ENCODE measurements at places on chromosomes 11 and 22. TPM values are rescaled to one million over a fixed set of nuclear protein-coding genes. Genes with fewer than 3 reads are reported as not detected.

NXPE1 gene
- total RNA-seq = not detected

MRGPRD gene
- total RNA-seq = not detected

OR8D1 gene
- total RNA-seq = not detected

ISX gene
- total RNA-seq = not detected

RFPL1 gene
- total RNA-seq = not detected

OR5M10 gene
- not detected for total RNA-seq

AP5B1 gene
- 16.7 TPM for total RNA-seq

MMP12 gene
- 0.23 TPM for total RNA-seq

LDHAL6A gene
- total RNA-seq = not detected

LRRC74B gene
- not detected for total RNA-seq

ZNF214 gene
- total RNA-seq = 1.5 TPM

TLCD5 gene
- 10.5 TPM for total RNA-seq

CHADL gene
- 2.7 TPM for total RNA-seq

DNA sequence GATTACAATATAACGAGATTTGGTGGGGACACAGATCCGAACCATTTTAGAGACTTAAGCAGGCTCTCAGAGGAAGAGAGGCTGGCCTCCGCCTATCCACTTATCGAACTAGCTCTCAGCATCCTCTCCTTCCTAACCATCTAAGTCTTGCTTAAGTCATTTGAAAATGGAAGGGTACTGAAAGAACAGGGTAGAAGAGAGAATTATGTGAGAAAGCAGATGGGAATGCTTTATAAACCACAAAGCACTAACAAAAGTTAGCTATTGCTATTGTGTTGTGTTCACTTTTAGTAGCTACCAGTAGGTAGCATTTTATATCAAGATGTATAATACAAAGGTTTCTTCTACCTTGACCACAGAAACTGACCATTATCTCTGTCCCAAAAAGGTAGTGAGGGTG, 153.4 kb upstream of the CADM1 start:
- no peak for DNase-seq
- no peaks in the 10 kb centered on the region for H3K4me1 ChIP-seq
- no peak overlapping the region for H3K4me3 ChIP-seq
- no peak overlapping the region for H3K27ac ChIP-seq
- H3K27me3 ChIP-seq = no peaks in the 10 kb centered on the region
- no peaks in the 10 kb centered on the region for H3K36me3 ChIP-seq

- no peaks in the 10 kb centered on the region for H3K4me1 ChIP-seq
- no peak overlapping the region for H3K4me3 ChIP-seq
- peak; percentile 73 for DNase-seq
- no peak overlapping the region for H3K27ac ChIP-seq
Observed at GRCh38 chr11:118898400-118899295, 15.0 kb downstream of the CXCR5 start.

DNA sequence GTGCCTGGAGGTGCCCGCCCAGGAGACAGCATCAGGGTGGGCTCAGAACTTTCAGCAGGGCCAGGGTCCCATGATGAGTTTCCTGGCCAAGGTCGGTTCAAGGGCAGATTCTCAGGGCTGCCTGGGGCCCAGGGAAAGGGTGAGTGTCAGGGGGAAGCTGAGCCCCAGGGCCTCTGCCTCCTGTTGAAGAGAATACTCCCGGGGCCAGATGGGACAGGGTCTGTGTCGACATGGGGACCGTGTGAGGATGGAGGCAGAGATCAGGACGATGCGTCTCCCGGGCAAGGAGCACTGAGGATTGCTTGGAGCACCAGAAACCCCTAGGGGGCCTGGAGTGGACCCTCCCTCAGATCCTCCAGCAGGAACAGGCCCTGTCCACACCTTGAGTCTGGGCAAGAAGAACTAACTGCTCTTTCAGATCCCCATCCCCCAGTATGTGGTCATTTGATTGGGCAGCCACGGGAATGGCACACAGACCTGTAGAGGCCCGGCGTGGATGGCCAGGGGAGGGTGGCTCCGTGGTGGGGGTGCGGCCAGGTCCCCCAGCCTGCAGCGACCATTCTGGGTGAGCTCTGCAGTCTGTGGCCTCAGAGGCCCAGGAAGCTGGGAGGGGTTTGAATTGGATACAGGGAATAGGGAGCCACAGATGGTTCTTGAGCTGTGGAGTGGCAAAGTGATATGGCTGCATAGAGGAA, 1078.7 kb downstream of the BRD1 start:
- H3K27ac ChIP-seq = no peak overlapping the region
- no peak for DNase-seq
- H3K36me3 ChIP-seq = no peaks in the 10 kb centered on the region
- H3K4me1 ChIP-seq = no peaks in the 10 kb centered on the region
- H3K4me3 ChIP-seq = no peak overlapping the region
- H3K27me3 ChIP-seq = no peaks in the 10 kb centered on the region

- H3K27me3 ChIP-seq = no peaks in the 10 kb centered on the region
- no peak overlapping the region for H3K27ac ChIP-seq
- no peaks in the 10 kb centered on the region for H3K4me1 ChIP-seq
- H3K36me3 ChIP-seq = no peaks in the 10 kb centered on the region
Observed at GRCh38 chr22:20297414-20298109, 22.3 kb downstream of the DGCR6L start.

- peaks cover 3% of the 10 kb centered on the region for H3K27me3 ChIP-seq
- no peaks in the 10 kb centered on the region for H3K36me3 ChIP-seq
- H3K27ac ChIP-seq = no peak overlapping the region
- H3K4me1 ChIP-seq = no peaks in the 10 kb centered on the region
Observed at GRCh38 chr11:132770829-132771530, 761.3 kb downstream of the OPCML start.

DNA sequence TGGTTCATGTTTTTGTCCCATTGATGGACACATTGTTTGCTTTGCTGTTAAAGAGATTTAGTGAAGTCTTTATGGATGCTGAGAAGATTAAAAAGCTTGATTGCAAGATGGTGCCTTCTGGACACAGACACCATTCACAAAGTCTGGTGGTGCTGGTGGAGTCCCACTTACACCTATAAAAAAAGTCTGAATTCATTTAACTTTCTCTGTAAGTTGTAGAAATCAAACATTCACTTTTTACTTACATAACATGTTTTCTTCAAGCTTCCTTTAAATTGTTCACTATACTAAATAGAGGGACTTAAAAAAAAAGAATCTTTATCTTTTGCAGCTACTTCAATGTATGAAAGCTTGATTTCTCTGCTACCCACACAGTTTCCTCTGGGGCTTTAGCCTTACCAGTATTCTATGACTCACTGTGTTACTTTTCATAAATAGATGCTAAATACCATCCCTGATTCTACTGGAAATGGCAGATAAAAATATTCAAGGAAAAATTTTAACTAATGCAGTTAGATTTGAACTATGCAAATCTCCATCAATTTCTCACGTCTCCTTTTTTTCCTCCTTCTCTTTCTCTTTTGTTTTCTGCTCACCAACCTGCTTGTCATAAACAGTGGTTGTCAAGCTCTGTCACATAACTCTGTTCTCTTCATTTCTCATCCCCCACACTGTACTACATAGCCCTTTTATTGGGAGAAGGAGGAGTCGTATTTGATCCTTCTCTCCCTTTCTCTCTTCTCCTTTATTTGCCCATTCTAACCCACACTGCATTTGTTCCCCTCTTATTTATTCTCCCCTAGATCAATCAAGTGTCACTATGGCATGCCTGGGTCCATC, 89.7 kb downstream of the FAM76B start:
- H3K27ac ChIP-seq = no peak overlapping the region
- no peaks in the 10 kb centered on the region for H3K27me3 ChIP-seq
- no peaks in the 10 kb centered on the region for H3K36me3 ChIP-seq
- no peaks in the 10 kb centered on the region for H3K4me1 ChIP-seq
- no peak overlapping the region for H3K4me3 ChIP-seq

DNA sequence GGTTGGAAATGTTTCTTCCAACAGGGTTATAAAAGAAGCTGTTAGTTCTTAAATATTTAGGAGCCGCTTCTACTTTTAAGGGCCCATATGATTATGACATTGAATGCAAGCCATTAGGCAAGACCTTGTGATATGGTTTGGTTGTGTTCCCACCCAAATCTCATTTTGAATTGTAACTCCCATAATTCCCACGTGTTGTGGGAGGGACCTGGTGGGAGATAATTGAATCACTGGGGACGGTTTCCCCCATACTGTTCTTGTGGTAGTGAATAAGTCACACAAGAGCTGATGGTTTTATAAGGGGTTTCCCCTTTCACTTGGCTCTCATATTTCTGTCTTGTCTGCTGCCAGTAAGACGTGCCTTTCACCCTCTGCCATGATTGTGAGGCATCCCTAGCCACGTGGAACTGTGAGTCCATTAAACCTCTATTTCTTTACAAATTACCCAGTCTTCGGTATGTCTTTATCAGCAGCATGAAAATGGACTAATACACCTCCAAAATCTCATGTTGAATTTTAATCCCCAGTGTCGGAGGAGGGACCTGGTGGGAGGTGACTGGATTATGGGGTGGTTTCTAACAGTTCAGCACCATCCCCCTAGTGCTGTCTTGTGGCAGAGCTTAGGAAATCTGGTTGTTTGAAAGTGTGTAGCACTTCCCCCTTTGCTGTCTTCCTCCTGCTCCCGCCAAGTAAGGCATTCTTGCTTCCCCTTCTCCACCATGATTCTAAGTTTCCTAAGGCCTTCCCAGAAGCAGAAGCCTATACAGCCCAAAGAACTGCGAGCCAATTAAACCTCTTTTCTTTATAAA, 4.3 kb downstream of the CD59 start:
- no peaks in the 10 kb centered on the region for H3K36me3 ChIP-seq
- no peak overlapping the region for H3K4me3 ChIP-seq
- H3K4me1 ChIP-seq = no peaks in the 10 kb centered on the region

GRCh38 chr11:76444065-76444383, 794 bp upstream of the EMSY start:
- peak overlapping the region; percentile 76 for H3K4me3 ChIP-seq
- DNase-seq = no peak
- peak overlapping the region; percentile 44 for H3K27ac ChIP-seq
- no peaks in the 10 kb centered on the region for H3K27me3 ChIP-seq

DNA sequence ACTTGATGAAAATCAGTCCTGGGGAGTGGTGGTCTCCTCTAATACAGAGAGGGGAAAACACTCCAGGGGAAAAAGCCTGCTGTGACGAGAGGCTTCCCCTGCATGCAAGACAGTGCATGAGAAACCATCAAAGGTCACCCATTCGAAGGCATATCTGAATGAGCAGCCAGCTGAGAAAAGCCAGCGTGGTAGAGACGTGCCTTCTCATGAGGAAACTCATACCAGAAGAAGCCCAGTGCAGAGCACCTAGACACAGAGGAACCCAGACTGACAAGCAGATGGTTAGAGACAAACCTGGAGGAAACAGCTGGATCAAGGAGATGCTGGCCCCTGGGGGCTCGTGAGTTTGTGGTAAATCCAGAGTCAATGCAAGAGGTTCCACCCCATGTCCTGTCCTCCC, 534.8 kb downstream of the BRD1 start:
- no peaks in the 10 kb centered on the region for H3K27me3 ChIP-seq
- no peaks in the 10 kb centered on the region for H3K36me3 ChIP-seq
- no peak overlapping the region for H3K27ac ChIP-seq

DNA sequence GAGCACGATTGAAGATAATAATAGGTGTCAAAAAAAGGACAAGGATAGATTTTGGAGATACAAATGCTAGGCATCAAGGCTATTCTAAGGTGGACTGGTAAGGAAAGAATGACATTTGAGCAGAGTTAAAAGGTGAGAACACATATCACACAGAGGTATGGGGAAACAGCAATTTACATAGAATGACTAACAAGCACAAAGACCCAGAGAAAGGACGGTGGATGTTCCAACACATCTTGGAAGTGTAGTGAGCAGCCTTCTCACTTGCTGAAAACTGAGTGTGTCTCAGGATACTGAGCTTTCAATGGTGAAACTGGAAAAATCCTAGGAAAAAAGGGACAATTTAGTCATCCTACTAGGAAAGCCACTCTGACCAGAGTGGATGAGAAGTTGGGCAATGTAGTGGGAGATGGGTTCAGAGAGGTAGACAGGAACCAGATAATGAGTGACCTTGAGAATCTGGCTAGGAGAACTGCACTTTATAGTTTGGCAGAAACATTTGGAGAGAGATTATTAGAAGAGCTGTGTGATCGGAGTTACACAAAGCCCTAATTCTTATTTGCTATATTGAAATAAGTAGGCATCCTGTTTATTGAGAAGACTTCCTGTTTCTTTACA, 706.0 kb downstream of the KCNA4 start:
- no peak overlapping the region for H3K4me3 ChIP-seq
- peak overlapping the region; percentile 43 for H3K27ac ChIP-seq
- DNase-seq = no peak
- no peaks in the 10 kb centered on the region for H3K27me3 ChIP-seq

GRCh38 chr11:33412241-33412640, 155.1 kb downstream of the HIPK3 start:
- no peak overlapping the region for H3K27ac ChIP-seq
- DNase-seq = no peak

GRCh38 chr22:44837481-44837880, 85.1 kb downstream of the ARHGAP8 start:
- no peak overlapping the region for H3K27ac ChIP-seq
- DNase-seq = peak; percentile 4
- no peaks in the 10 kb centered on the region for H3K27me3 ChIP-seq
- no peaks in the 10 kb centered on the region for H3K4me1 ChIP-seq
- no peak overlapping the region for H3K4me3 ChIP-seq

DNA sequence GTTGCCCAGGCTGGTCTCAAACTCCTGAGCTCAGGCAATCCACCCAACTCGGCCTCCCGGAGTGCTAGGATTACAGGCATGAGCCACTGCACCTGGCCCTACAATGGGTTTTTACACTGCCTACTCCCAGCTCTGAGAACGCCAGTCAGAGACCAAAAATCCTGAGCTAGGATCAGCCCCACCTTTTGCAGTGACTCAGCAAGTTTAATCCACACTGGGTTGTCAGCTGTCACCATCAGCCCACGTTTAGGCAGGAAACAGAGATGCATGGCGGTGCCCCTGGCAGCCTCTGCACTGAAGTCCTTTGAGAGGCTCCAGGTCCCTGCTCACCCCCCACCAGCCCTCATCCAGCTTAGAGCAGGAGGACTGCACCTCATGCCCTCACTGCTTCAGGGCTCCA, 117.6 kb downstream of the ARHGAP8 start:
- H3K27me3 ChIP-seq = no peaks in the 10 kb centered on the region
- DNase-seq = no peak
- H3K4me3 ChIP-seq = no peak overlapping the region
- H3K36me3 ChIP-seq = no peaks in the 10 kb centered on the region
- no peaks in the 10 kb centered on the region for H3K4me1 ChIP-seq

DNA sequence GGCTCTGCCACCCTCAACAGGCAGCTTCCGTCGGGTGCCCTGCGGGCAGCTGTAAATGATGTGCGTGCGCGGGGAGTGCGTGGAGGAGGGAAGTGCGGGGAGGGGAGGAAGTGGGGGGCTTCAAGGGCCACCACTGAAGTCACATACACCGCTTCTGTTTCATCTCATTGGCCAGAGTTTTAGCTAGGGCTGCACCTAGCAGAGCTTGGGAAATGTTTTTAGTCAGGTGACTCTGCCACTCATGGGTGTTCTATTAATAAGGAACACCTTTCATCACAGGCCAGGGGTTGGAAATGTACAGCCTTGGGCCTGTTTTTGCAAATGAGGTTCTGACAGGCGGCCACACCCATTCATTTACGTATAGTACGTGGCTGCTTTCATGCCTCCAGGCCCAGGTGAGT, 14.6 kb downstream of the FAM118A start:
- H3K27me3 ChIP-seq = no peaks in the 10 kb centered on the region
- no peak for DNase-seq
- H3K36me3 ChIP-seq = peaks cover 3% of the 10 kb centered on the region
- H3K4me1 ChIP-seq = no peaks in the 10 kb centered on the region
- no peak overlapping the region for H3K27ac ChIP-seq

Measured in aorta (tissue), 5 donors.